ENCODE measurements at places on chromosomes 2 and 18. TPM values are rescaled to one million over a fixed set of nuclear protein-coding genes. Genes with fewer than 3 reads are reported as not detected.

LNPK gene
- 28.9 TPM for total RNA-seq

RGPD8 gene
- 16.4 TPM for total RNA-seq

DNA sequence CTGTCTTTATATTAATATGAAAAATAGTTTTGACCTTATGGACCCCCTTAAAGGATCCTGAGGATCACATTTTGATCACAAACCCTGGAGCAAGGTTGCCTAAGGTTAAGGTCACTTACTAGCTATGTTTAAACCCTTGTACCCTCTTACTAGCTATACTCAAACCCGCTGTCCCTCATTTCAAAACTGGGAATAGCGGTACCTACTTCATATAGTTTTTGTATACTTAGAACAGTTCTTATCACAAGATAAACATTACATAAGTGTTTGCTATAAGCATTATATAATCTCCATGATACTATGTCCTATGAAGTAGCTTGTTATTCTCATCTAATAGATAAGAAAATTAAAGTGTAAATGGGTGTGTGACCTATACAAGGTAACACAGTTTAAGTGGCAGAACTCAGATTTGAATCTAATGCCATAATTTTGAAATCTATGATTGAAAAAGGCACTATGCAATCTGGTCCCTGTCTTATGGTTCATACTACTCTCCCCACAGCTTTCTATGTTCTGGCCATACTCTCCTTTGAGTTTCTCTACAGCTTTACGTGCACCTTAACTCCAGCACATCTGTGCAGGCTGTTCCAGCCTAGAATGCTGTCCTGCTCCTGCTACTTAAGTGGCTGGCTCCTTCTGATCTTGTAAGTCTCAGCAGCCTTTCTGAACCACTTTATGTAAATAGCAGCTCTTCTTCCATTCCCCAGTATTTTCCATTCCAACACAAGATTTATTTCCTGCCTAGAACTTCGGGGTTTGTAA lies 30.4 kb downstream of the HYCC2 start:
- no peak for DNase-seq

DNA sequence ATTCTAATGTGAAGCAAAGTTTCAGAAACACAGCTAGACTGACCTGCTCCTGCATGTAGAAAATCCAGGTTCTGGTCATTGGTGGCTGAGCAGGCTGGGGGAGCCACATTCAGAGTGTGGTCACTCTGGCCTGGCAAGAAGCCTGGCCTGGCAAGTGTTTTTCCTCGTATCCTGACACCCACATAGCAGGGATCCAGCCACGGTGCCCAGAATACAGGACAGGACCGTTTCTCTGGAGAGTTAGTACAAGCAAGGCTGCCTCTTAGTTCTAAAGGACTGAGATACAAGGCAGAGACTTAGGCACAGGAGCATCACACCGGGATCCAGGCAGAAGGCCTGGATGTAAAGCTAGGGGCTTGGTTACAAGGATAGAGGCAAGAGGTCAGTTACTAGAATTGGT lies 4.8 kb upstream of the LAMA1 start:
- DNase-seq: no peak

SEPTIN10 gene
- 137 TPM for total RNA-seq

Measured in fibroblast of the aortic adventitia (primary cell).